ENCODE measurements at places on chromosomes 5 and 9.
A peak's percentile ranks its signal among the peaks of the same experiment; 100 is the strongest.

GRCh38 chr5:90477621-90478215 is 3.1 kb downstream of the POLR3G start:
- H3K4me3 ChIP-seq = no peak overlapping the region
- no peak overlapping the region for H3K27ac ChIP-seq
- H3K27me3 ChIP-seq = no peaks in the 10 kb centered on the region
- H3K36me3 ChIP-seq = no peaks in the 10 kb centered on the region
- peaks cover 14% of the 10 kb centered on the region for H3K4me1 ChIP-seq

DNA sequence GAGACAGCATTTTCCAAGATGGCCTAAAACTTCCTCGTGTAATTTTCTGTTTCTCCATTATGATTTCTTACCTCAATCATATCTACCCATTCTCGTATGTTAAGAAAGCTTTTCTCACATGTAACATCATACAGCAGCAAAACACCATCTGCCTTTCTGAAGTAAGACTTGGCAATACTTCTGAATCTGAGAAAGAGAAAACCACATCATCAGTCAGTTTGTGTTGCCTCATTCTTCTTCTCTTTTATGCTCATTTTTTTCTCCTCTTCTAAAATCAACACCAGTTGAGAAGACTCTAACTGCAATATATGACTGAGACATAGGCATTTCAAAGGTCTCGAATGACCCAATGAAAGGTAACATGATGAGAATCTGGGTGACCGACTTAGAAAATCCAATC is 66.0 kb downstream of the RASEF start:
- no peaks in the 10 kb centered on the region for H3K36me3 ChIP-seq
- H3K4me1 ChIP-seq = no peaks in the 10 kb centered on the region
- no peak overlapping the region for H3K4me3 ChIP-seq
- no peaks in the 10 kb centered on the region for H3K27me3 ChIP-seq
- H3K27ac ChIP-seq = no peak overlapping the region
- DNase-seq = no peak

DNA sequence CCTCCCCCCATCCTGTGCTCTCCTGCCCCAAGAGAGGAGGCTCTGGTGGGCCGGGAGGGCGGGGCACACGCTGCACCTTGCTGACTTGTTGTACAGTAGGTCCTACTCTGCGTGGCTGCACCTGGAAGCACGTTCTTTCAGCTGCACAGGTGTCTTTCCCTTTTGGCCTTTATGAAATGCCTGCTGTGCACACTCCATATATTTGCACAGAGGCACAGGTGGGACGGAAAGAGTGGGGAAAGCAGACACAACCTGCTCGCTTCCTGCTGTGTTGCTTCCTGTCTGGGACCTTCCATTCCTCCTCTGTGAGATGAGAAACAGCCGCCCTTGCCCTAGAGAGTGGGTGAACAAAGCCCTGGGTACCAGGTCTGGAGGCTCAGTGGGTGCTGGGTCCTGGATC is 4.8 kb downstream of the USP20 start:
- H3K4me1 ChIP-seq = peaks cover 61% of the 10 kb centered on the region
- DNase-seq = no peak
- H3K4me3 ChIP-seq = no peak overlapping the region
- H3K27ac ChIP-seq = peak overlapping the region; percentile 40
- H3K27me3 ChIP-seq = no peaks in the 10 kb centered on the region

- no peak for DNase-seq
- peaks cover 48% of the 10 kb centered on the region for H3K4me1 ChIP-seq
- H3K4me3 ChIP-seq = peak overlapping the region; percentile 92
- no peaks in the 10 kb centered on the region for H3K36me3 ChIP-seq
- peak overlapping the region; percentile 80 for H3K27ac ChIP-seq
These were observed 677 bp upstream of the ZNF79 start for GRCh38 chr9:127423476-127423933.

DNA sequence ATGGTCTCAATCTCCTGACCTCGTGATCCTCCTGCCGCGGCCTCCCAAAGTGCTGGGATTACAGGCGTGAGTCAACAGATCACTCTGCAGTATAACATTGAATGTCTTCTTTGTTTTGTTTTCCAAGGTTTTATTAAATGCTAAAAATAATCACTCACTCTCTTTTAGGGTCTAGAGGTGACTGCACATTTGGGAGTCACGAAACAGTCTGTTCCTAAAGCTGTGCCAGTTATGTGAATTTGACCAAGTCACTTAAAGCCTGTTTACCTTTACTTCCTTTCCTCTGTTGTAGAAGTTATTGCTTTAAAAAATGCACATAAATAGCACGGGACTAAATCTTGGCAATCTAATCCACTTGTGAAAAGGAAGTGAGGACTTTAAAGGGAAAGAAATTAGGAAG is 304.9 kb upstream of the PTGER4 start:
- H3K27ac ChIP-seq = no peak overlapping the region
- no peaks in the 10 kb centered on the region for H3K36me3 ChIP-seq
- H3K27me3 ChIP-seq = no peaks in the 10 kb centered on the region
- peaks cover 23% of the 10 kb centered on the region for H3K4me1 ChIP-seq

GRCh38 chr9:129938291-129938979 is 103.2 kb downstream of the USP20 start:
- no peak for DNase-seq
- no peaks in the 10 kb centered on the region for H3K27me3 ChIP-seq
- peaks cover 55% of the 10 kb centered on the region for H3K4me1 ChIP-seq
- H3K36me3 ChIP-seq = peaks cover 10% of the 10 kb centered on the region
- no peak overlapping the region for H3K27ac ChIP-seq

- no peak for DNase-seq
- no peak overlapping the region for H3K4me3 ChIP-seq
- H3K27ac ChIP-seq = no peak overlapping the region
- H3K27me3 ChIP-seq = no peaks in the 10 kb centered on the region
- H3K36me3 ChIP-seq = no peaks in the 10 kb centered on the region
These were observed 275.0 kb downstream of the GAS1 start for GRCh38 chr9:86672301-86672700.

DNA sequence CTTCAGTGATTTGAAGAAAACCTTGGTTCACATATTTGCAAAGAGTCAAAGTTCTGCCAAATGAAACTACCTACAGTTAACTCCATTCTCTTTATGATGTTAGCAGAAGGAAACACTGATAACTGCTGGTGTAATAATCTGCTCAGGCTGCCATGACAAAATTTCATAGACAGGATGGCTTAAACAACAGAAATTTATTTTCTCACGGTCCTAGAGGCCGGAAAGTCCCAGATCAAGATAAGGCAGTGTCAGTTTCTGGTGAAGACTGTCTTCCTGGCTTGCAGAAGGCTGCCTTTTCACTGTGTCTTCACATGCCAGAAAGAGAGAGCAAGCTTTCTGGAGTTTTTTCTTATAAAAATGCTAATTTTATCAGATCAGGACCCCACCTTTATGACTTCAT is 102.4 kb upstream of the PARP8 start:
- no peaks in the 10 kb centered on the region for H3K27me3 ChIP-seq
- peak; percentile 66 for DNase-seq
- no peaks in the 10 kb centered on the region for H3K36me3 ChIP-seq
- peak overlapping the region; percentile 32 for H3K27ac ChIP-seq

DNA sequence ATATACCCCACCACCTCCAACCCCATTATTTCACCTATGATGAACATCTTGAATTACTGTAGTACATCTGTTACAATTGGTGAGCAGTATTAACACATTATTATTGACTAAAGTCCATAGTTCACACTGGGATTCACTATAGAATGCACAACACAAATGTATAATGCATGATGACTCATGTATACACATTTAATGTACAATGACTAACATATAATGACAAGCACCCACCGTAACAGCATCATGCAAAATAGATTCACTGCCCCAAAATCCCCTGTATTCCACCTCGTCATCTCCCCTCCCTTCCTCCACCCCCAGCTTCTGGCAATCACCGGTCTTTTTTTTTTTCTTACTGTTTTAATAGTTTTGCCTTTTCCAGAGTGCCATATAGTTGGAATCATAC is 47.1 kb upstream of the NEK6 start:
- H3K27me3 ChIP-seq = no peaks in the 10 kb centered on the region
- DNase-seq = no peak
- peaks cover 55% of the 10 kb centered on the region for H3K4me1 ChIP-seq

- H3K27me3 ChIP-seq = no peaks in the 10 kb centered on the region
- H3K27ac ChIP-seq = no peak overlapping the region
- H3K4me1 ChIP-seq = no peaks in the 10 kb centered on the region
- no peak for DNase-seq
- H3K4me3 ChIP-seq = no peak overlapping the region
These were observed 9.0 kb upstream of the RNU6ATAC start for GRCh38 chr9:134173127-134174072.

DNA sequence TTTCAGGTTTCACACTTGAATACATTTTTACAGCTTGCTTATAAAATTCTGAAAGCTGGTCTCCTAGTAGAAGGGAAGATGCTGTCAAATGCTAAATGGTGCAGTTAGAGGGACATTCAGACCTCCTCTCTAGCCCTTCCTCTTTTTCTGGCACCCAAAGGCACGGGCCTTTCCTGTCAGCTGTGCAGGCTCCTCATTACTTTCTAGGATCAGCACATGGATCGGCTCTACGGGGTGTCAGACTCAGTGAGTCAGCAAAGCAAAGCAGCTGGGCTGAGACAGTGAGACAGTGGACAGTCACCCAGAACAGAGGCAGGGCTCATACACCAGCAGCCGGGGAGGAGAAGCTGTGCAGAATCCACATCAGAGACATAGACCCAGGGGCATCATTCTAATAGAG is 80.0 kb upstream of the TNC start:
- H3K27ac ChIP-seq = no peak overlapping the region
- H3K4me3 ChIP-seq = no peak overlapping the region
- no peaks in the 10 kb centered on the region for H3K27me3 ChIP-seq
- H3K4me1 ChIP-seq = no peaks in the 10 kb centered on the region

- H3K4me1 ChIP-seq = no peaks in the 10 kb centered on the region
- H3K27me3 ChIP-seq = no peaks in the 10 kb centered on the region
- no peak overlapping the region for H3K4me3 ChIP-seq
- H3K36me3 ChIP-seq = no peaks in the 10 kb centered on the region
- no peak for DNase-seq
These were observed 5.9 kb upstream of the SLC22A5 start for GRCh38 chr5:132363431-132364112.

DNA sequence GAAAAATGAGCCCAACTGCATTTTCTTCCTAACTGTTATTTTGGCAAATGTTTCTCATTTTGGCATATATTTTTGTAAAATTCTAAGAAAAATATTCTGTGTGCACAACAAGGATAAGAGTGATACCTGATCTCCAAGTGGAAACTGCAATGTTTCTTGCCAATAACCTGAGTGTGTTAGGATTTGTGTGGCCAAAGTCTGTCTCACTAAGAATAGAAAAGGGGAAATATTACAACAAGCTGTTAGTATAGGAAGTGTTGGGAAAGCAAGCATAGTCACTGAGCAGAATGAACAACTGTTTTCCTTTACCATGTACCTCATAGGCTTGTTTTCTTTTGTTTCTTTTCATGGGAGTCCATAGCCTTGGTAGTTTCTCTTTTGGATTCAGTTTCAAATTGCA is 624.2 kb downstream of the MTRR start:
- no peak overlapping the region for H3K27ac ChIP-seq
- H3K36me3 ChIP-seq = no peaks in the 10 kb centered on the region
- no peaks in the 10 kb centered on the region for H3K4me1 ChIP-seq
- no peak for DNase-seq
- no peak overlapping the region for H3K4me3 ChIP-seq

DNA sequence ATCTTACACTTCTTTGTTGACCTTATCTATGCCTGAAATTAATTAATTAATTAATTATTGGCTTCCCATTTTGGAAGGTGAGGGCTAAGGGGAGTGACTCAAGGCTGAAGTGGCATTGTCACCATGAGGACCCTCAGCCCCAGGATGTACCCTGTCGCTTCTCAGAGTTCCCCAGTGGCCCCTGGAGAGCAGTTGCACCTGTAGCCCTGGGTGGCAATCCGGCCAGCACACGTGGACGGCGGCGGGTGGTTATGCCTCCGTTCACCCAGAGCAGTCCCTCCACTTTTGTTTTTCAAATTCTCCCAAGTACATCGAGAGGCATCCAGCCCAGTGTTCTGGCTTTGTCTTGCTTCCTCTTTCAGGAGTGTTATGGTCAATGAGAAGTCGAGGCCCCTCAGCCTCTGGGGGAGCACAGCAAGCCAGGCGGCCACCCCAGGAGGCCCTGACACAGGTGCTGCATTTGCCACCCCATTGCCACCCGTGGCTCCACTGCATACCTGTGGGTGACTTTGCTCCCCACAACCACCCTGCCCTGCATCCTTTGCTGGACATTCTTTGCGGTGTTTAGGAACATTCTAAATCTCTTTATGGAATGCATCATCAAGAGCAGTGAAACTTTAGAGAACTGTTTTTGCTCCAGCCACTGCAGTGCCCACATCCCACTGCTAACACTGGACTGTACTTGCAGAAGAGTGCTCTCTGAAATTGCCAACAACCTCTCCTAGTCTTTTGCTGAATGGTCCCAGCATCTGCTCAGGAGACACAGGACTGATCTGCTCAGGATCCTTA is 11.5 kb upstream of the IRX2 start:
- no peaks in the 10 kb centered on the region for H3K27me3 ChIP-seq
- no peaks in the 10 kb centered on the region for H3K36me3 ChIP-seq
- no peaks in the 10 kb centered on the region for H3K4me1 ChIP-seq

DNA sequence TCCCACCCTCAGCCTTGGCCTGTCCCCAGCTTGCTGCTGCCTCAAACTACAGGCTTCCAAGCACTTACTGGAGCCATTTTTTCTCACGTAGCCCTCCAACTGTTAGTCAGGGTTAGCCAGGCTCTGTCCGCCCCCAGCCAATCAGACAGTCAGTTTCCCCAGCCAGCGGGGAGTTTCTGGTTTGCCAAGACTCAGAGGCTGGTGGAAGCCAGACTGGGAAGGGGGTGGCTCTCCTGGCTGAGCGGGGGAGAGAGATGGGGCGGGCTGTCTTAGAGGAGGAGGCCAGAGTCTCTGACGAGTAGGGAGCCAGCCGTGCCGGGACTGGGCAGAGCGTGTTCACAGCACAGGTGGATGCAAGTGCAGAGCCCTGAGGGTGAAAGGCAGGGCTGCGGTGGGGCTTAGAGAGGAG is 15.3 kb downstream of the PROP1 start:
- DNase-seq = no peak
- H3K4me3 ChIP-seq = no peak overlapping the region
- peaks cover 27% of the 10 kb centered on the region for H3K27me3 ChIP-seq

GRCh38 chr5:37900692-37901091 is 60.9 kb upstream of the GDNF start:
- H3K4me1 ChIP-seq = no peaks in the 10 kb centered on the region
- no peaks in the 10 kb centered on the region for H3K36me3 ChIP-seq
- H3K27ac ChIP-seq = no peak overlapping the region

GRCh38 chr5:154274828-154275185 is 84.3 kb downstream of the GALNT10 start:
- H3K4me1 ChIP-seq = peaks cover 30% of the 10 kb centered on the region
- H3K4me3 ChIP-seq = no peak overlapping the region
- H3K36me3 ChIP-seq = no peaks in the 10 kb centered on the region
- no peaks in the 10 kb centered on the region for H3K27me3 ChIP-seq

DNA sequence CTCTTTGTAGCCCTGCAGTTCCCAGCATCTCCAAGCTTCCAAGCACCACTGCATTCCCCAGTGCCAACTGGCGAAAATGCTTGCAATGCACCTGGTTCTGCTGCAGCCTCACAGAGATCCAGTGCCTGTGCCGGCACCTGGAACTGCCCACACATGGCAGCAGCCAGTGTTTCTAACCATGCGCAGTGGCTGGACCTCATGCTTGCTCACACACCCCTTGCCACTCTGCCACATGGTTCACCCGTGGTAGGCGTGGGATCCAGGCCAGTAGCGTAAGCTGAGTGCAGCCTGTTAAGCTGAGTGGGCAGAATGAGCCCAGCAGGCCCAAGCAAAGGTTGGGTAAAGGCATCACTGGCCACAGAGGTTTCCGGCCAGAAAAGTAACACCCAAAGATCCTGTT is 214.1 kb upstream of the VLDLR start:
- no peaks in the 10 kb centered on the region for H3K27me3 ChIP-seq
- no peak overlapping the region for H3K4me3 ChIP-seq
- DNase-seq = no peak
